ENCODE measurements at places on chromosomes 6 and 20.

- H3K36me3 ChIP-seq: no peaks in the 10 kb centered on the region
- no peak overlapping the region for H3K4me3 ChIP-seq
- H3K4me1 ChIP-seq: peaks cover 16% of the 10 kb centered on the region
- no peak for DNase-seq
- H3K27me3 ChIP-seq: no peaks in the 10 kb centered on the region
Measured at GRCh38 chr6:74973591-74973990, 232.3 kb downstream of the COL12A1 start.

- no peak for DNase-seq
- H3K27me3 ChIP-seq: no peaks in the 10 kb centered on the region
- H3K4me1 ChIP-seq: peaks cover 8% of the 10 kb centered on the region
- H3K27ac ChIP-seq: no peak overlapping the region
- H3K4me3 ChIP-seq: no peak overlapping the region
Measured at GRCh38 chr6:53889365-53889764, 94.6 kb downstream of the LRRC1 start.

- DNase-seq: no peak
- peaks cover 3% of the 10 kb centered on the region for H3K27me3 ChIP-seq
- H3K4me3 ChIP-seq: no peak overlapping the region
- no peaks in the 10 kb centered on the region for H3K36me3 ChIP-seq
- H3K27ac ChIP-seq: no peak overlapping the region
Measured at GRCh38 chr6:139064981-139065665, 36.6 kb downstream of the ABRACL start.

DNA sequence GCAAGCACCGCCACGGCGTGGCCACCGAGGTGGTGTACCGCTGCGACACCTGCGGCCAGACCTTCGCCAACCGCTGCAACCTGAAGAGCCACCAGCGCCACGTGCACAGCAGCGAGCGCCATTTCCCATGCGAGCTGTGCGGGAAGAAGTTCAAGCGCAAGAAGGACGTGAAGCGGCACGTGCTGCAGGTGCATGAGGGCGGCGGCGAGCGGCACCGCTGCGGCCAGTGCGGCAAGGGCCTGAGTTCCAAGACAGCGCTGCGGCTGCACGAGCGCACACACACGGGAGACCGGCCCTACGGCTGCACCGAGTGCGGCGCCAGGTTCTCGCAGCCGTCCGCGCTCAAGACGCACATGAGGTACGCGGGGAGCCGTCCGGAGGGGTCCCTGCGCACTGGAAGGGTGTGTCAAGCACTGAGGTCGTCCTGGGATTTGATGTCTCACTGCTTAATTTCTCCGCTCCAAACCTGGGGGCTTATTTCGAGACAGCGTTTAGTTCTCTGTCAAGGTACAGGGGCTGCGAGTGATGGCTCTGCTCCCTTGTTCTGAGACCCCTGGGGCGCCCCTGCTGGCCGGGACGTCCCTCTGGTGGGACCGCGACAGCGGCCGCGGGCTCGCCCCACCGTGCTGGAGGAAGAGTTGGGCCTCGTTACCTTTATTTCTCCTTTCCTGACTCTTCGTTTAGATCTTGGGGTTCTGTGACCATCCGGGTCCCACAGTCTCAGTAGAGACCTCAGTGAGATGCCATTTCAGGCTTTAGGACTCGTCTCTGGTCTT is 3.6 kb downstream of the GZF1 start:
- DNase-seq: no peak
- peaks cover 72% of the 10 kb centered on the region for H3K36me3 ChIP-seq
- H3K4me3 ChIP-seq: no peak overlapping the region
- no peaks in the 10 kb centered on the region for H3K27me3 ChIP-seq

GRCh38 chr6:27250277-27251111 is 3.0 kb downstream of the PRSS16 start:
- no peak for DNase-seq
- H3K27ac ChIP-seq: no peak overlapping the region
- H3K36me3 ChIP-seq: no peaks in the 10 kb centered on the region
- 0 out of 2 replicates have a peak, but pooled peaks cover 3% of the 10 kb centered on the region for H3K27me3 ChIP-seq
- no peaks in the 10 kb centered on the region for H3K4me1 ChIP-seq
- no peak overlapping the region for H3K4me3 ChIP-seq
